Muscle of leg (tissue), 16 donors: ENCODE measurements at places on chromosomes 6 and 20.

- peak; percentile 93 for DNase-seq
Observed at GRCh38 chr20:12575352-12576095, 433.2 kb upstream of the SPTLC3 start.

DNA sequence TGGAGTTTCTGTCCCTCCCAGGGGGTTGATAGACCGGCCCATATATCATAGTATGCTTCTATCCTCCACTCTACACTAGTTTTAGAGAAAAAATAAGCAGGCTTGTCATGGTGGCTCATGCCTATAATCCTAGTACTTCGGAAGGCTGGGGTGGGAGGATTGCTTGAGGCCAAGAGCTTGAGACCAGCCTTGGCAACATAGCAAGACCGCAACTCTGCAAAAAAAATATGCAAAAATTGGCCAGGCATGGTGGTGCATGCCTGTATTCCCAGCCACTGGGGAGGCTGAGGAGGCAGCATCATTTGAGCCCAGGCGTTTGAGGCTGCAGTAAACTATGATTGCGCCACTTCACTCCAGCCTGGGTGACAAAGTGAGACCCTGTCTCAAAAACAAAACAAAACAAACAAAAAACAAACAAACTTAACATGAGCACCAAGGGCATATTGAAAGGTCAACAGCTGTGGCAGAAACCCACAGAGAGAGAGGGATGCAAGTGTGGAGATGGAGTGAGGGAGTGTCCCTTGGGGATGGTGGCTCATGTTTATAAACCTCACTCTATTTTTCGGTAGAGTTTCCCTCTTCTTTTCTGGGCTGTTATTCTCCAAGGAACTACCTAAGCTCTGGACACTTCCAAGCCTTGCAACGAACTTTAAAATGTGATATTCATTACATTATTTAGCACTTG, 24.1 kb downstream of the SLC24A3 start:
- no peak for DNase-seq

DNA sequence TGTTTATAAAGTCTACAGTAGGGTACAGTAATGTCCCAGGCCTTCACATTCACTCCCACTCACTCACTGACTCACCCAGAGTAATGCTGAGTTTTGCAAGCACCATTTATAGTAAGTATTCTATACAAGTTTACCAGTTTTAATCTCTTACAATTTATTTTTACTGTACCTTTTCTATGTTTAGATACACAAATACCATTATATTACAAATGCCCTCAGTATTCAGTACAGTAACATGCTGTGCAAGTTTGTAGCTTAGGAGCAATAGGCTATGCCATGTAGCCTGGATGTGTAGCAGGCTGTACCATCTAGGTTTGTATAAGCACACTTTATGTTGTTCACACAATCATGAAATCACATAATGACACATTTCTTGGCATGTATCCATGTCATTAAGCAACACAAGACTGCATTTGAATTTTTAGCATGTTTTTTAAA, 673.6 kb downstream of the CD109 start:
- no peak for DNase-seq

DNA sequence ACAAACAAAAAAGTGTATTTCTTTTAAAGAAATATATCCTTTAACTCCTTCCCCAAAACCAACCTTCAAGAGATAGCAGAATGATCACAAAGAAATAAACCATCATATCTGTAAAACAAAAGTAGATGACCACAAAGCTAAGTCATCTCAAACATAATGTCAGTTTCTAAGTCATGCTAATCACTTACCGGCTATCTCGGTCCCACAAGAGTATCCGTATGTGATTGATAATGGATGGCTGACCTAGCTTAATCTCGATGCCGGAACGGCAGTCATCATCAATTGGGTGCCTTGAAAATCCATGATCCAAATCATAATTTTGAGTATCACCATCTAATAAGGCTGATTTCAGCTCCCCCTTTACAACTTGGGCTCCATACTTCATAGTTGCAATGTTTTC, 59.7 kb downstream of the BTBD9 start:
- DNase-seq, result no peak

- no peak for DNase-seq
Observed at GRCh38 chr6:167027308-167027707, 28.1 kb downstream of the CEP43 start.

DNA sequence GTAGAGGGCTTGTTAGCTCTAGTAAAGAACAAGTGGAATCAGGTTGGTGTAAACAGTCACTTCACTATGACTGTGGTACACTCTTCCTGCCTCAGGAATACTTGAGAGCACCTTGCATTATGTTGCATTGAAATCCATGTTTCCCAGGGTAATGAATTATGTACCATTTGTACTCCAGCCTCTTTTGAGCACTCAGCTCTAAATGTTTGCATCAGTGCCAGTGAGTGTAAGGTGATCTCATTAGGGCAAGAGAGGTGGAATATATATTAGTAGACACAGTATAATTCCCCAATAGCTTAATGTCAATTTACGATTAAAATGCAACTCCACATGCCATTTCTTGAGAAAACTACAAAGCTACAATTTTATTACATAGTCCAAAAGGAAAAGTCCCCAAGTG, 319.6 kb upstream of the POU3F2 start:
- no peak for DNase-seq

DNA sequence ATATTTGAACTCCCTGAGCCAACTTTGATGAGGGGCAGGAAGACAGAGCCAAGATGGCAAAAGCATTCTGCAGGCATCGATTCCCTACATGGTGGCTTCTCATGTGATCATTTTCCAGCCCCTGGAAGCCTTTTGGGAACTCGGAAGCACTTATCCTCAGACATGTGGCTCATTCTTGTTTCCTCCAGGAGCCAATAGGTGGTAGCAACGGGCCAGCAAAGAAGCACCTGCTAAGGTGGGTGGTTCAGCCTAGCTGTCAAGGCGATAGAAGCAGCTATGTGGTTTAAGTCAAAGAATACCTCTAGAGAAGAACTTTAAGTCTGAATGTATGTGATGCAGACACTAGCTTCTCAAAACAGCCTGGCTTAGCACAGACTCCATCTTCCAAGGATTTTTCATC, 64.9 kb upstream of the PAX1 start:
- no peak for DNase-seq

- DNase-seq, result peak; percentile 88
Observed at GRCh38 chr20:44176833-44177534, 10.0 kb downstream of the JPH2 start.

DNA sequence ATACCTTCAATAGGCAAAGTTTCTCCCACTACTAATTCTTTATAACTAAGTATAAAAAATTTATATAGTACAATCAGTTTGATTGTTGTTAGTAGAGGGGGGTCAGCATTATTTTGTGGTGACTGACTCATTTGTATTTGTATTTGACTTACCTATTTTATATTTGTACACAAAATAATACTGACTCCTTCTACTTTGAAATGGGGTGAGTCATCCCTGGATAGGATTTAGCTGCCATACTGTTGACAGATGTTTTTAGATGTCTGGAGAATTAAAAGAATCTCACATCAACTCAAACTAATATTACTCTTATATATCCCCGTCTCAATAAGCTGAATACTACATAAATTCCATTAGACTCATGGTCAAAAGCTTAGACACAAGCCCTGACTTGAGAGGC, 114.9 kb downstream of the FRK start:
- no peak for DNase-seq

- no peak for DNase-seq
Observed at GRCh38 chr20:60634491-60635172, 617.4 kb upstream of the CDH4 start.

GRCh38 chr6:26064619-26065257, 22.5 kb upstream of the HFE start:
- peak; percentile 60 for DNase-seq

DNA sequence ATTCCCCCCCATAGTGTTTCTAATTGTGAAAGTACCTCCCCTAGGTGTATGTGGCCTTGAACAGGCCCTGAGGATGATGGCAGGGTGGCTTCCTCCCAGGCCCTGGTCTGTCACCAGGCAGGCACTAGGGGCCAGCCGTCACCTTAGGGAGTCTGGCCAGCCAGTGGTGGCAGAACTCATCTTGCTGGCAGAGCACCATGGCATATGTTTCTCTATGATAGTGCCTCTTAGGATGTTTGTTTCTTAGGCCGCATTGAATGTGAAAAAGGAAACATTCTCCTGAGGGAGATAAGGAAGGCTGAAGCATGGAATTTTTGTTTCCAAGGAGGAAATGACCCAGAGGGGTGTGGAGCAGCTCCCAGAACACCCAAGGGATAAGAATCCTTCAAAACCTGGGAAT, 45.2 kb upstream of the KLHL31 start:
- no peak for DNase-seq

GRCh38 chr6:13725052-13725451, 13.4 kb upstream of the RANBP9 start:
- no peak for DNase-seq

DNA sequence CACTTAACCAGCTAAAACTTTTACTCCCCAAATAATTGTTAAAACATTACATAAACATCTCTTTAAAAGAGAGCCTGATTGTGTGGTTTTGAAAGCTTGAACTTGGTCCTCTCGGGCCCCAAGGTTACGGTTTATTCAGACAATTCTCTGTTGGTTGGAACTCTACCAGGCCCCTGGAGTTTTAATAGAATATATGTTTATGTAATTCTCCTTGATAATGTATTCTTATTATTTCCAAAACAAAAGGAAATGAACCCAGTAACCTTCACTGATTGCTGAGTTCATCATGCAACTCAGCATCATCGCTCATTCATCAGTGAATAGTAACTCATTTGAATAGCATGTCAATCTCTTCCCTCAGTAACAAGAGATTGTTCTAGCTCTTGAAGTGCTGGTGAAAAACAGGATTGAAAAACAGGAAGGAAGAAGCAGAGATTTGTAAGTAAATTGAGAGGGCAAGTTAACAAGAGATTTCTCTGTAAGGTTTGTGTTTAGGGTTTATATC, 464.5 kb upstream of the MARCKS start:
- DNase-seq, result no peak

GRCh38 chr20:15563836-15564235, 1009.4 kb downstream of the KIF16B start:
- DNase-seq, result peak; percentile 82

DNA sequence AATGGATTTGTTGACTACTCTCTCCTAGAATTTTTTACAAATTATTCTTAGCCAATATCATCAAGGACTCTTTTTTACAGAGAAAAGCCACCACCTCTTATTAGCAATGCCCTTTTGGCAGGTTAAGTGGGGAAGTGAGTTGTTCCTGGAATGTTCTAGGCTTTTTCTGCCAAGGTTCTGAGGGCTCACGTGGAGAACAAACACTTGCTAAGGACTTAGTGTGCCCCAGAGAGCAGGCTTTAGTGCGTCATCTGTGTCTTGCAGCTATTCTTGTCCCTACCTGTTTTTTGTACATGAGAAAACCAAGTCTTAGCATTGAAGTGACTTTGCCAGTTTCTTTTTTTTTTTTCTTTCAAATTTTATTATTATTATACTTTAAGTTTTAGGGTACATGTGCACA, 33.5 kb downstream of the CFAP61 start:
- peak; percentile 28 for DNase-seq

- peak; percentile 77 for DNase-seq
Observed at GRCh38 chr6:84269947-84270733, 42.7 kb upstream of the CEP162 start.

- no peak for DNase-seq
Observed at GRCh38 chr6:506508-506907, 115.0 kb downstream of the IRF4 start.

GRCh38 chr6:98840996-98841513, 6.7 kb downstream of the POU3F2 start:
- no peak for DNase-seq

DNA sequence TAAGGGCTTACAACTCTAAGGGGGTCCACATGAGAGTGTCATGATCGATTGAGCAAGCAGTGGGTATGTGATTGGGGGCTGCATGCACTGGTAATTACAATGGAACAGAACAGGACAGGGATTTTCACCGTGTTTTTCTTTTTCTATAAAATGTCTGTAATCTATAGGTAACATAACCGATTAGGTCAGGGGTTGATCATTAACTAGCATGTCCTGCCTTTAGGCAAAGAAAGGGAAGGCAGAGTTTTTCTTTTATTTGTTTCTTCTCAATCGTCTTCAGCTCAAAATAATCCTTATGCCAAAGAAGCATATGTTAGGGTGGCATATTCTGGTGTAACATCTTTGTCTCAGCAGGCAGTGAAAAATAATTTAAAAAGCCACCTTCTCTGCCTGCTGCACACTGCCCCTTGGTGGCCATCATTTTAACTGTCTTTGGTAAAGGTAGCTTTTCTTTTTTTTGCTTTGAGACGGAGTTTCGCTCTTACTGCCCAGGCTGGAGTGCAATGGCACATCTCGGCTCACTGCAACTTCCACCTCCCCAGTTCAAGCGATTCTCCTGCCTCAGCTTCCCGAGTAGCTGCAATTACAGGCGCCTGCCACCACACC, 9.7 kb upstream of the CEP43 start:
- DNase-seq, result peak; percentile 45

GRCh38 chr6:20332441-20333006, 69.2 kb upstream of the E2F3 start:
- DNase-seq, result no peak

GRCh38 chr20:31633339-31633914, 4.3 kb upstream of the COX4I2 start:
- DNase-seq, result no peak

DNA sequence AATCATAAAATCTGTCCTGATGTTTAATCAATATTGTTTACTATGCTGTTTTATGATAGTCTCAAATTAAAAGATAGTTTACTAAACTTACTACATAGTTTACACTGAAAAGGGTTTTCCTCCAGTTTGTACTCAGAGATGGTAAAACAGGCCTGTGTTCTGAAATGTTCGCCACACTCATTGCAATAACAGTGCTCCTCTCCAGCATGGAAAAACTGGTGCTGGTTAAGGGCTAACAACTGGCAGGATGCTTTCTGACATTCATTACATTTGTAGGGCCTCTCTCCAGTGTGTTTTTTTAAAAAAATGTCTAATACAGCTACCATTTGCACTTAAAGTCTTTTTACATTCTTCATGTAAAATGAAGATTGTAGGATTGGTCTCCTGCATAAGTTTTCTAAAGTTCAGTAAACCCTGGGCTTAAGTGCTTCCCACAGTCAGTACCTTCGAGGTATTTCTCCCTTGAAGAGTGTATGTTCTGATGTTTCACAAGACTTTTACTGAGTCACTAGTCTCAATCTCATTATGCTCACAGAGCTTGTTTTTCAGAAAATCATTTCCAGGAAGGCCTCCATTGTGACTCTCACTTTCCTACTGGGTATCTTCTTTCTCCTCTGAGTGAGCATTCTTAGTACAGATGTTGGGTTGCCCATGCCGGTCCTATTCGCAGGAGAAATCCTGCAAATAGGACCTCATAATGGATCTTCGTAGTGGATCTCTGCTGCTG, 8.7 kb upstream of the ZSCAN12 start:
- DNase-seq, result no peak

- no peak for DNase-seq
Observed at GRCh38 chr20:44541992-44542391, 20.1 kb upstream of the SERINC3 start.

DNA sequence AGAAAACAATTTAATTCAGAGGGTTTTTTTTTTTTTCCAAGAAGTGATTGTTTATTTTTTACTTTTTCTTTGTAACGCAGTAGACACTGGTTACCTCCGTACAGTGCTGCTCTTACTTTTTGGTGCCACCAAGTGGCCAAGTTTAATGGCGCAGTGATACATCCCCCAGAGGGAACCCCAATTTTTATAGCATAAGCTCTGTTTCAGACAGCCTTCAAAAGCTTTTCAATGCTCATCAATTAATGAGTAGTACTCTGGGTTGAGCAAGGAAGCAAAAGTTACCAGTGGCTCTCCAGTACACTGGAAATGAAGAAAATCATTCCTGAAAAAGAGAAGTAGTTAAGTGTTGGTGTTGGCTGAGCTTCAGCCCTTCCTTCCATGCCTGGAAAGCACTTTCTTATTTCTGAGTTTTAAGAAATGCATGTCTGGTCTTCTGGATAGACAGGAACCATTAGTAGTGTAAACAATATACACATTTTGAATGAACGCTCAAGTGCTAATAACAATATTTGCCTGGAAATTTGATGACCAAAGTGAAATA, 129.1 kb upstream of the SMLR1 start:
- peak; percentile 55 for DNase-seq
